ENCODE measurements at places on chromosomes 3 and 15.

GRCh38 chr3:50238549-50239026, 2.6 kb downstream of the GNAI2 start:
- peak; percentile 49 for DNase-seq

DNA sequence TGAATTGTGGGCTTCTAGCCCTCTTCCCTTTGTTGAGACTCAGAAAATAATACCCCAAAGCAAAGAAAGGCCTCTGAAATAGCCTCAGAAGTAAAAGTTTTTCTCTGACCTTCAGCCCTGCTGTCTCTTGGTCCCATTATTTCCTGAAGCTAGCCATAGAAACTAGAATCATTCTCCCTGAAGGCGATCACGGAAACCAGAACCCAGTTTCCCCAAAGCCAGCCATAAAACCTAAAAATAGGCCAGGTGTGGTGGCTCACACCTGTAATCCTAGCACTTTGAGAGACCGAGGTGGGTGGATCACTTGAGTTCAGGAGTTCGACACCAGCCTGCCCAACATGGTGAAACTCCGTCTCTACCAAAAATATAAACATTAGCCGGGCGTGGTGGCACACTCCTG, 27.2 kb downstream of the EXD1 start:
- no peak for DNase-seq

GRCh38 chr3:112813016-112813415, 33.6 kb downstream of the CD200R1L start:
- no peak for DNase-seq

- no peak for DNase-seq
Measured at GRCh38 chr3:182438398-182438797, 354.9 kb upstream of the ATP11B start.

DNA sequence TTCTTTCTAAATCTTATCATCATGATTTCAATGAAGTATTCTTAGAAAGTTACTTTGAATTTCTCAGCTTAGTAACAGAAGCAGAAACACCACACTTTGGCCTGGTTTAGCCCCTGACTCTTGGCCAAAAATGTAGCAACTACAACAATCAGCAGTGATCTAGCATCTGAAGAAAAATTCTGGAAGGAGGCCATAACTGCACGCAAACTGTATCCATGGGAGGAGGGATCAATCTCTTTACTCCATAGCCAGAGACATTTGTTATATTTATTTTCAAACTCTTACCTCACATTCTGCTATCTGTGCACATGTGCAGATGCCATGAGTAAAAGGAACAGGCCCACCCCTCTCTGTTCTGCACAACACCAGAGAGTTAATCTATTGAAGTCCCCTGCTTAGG, 251.0 kb upstream of the P2RY1 start:
- DNase-seq: no peak

DNA sequence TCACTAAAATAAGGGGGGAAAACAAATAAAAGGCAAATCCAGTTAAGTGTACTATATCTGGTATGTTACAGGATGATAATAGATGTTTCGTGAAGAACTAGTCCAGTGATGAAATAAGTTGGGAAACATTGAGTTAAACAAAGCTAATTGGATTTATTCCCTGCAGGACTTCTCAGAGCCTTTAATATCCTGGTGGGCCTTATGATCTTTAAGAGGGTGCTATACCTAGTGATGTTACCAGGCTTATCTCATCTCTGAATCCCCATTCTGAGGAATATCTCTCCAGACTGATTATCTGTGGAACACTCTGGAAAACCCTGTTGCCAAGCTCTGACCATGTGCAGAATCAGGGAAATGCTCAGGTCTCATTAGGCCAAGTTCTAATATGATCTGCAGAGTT, 54.8 kb upstream of the POMGNT2 start:
- DNase-seq: no peak

DNA sequence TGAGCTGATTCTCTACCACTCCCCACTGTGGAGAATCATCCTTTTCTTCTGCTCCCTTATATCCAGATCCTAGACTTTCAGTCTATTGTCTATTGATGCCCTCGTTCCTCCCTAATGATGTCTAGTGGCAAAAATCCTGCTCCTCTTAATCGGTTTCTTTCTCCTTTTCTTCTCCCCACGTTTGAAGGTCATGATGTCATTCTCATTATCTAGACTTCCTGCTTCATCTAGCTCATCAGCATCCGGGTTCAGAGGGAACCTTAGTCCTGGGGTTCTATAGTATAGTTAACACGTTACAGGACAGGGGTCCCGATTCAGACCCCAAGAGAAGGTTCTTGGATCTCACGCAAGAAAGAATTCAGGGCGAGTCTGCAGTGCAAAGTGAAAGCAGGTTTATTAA, 14.9 kb upstream of the ALDH1A2 start:
- no peak for DNase-seq

- DNase-seq: no peak
Measured at GRCh38 chr3:4821975-4822374, 157.3 kb upstream of the BHLHE40 start.

- no peak for DNase-seq
Measured at GRCh38 chr3:143529018-143529478, 319.2 kb downstream of the SLC9A9 start.

- DNase-seq: peak; percentile 4
Measured at GRCh38 chr3:128867200-128868125, 12.0 kb upstream of the ACAD9 start.

DNA sequence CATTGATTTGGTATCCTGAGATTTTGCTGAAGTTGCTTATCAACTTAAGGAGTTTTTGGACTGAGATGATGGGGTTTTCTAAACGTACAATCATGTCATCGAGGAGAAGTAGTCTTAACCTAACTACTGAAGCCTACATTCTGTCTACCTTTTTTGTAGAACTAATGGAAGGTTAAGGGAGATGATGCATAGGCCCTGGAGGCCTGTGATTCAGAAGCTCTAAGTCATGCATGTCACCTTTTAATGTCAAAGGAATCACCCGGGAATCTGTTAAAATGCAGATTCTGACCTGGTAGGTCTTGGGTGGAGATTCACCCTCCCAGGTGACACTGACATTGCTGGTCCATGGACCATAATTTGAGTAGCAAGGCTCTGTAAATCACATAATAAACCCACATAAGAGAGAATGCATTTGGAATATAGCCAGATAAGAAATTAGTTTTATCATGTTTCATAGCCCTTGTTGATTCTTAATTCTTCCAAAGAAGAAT, 64.9 kb downstream of the GHSR start:
- no peak for DNase-seq

- no peak for DNase-seq
Measured at GRCh38 chr3:110650741-110651140, 420.9 kb upstream of the NECTIN3 start.

DNA sequence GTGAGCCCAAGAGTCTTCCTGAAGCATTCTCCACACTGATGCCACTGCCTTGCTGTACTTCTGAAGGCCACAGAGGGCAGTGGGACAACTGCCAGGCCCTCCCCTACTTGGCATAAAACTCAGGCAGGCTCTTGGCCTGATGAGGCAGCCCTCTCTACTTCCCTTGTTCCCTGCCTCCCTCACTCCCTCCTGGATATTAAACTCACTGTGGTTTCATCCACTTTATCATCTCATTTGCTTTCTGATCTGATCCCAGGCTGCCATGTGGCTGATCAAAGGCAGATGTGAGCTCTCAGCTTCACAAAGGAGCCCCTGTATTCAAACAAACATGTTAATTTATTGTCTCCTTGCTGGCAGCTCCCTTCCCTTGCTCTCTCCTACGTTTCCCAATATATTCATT, 533.5 kb downstream of the IGSF11 start:
- DNase-seq: no peak

DNA sequence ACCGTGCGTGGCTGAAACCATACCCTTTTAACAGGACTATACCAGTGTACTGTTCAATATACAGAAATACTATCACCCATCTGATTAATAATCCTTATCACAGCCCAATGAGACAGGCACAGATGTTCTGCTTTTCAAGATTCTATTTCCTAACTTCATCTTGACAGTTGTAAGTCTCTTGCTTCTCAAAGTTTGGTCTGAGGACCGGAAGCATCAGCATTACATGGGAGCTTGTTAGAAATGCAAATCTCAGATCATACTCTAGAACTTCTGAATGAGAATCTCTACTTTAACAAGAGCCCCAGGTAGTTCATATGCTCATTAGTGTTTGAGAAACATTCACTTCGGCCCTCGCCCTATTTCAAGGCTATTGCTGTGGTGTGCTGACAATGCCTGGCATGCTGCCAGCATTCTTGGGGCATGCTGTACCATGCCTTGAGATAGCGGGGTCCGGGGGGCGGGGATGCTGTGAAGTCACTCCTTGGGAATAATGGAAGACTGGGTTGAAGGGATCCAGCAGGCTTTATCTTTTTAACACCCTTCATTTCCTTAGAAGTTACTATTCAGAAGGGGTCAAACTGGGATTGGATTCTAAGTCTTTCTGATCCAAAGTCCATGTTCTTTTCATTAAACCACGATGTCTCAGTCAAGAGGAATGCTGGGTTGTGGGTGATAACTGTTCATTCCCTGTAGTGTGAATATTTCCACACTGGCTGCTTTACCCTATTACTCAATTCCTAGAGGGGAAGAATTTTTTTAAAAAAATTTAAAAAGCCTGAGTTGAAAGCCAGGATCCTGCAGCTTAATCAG, 194.7 kb downstream of the LPP start:
- peak; percentile 95 for DNase-seq

DNA sequence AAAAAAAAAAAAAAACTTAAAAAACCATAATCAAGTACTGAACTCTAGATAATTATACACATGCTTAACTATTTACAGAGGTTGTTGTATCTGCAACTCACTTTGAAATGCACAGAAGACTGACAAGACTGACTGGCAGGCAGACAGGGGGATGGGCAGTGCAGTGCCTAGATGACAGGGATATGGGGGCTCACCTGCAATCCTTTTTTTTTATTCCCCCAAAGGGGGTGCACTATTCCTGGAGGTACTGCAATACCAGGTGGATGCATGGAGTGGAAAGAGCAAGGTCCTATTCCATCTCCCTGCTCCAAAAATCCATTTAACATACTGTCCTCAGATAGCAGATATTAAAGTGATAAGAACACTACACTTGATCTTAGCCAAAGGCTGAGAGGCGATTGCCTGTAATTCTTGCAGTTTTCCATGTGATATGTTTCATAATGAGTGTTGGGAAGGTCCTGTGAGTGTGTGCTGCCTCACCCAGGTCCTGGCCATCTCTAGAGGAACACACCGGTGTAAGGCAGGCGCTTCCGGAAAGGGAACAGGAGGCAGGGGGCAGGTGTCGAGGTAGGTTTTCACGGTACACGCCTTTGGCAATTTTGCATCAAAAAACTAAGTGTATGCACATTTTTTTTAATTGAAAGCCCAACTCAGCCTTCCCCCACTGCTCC, 22.7 kb downstream of the SEC61A1 start:
- peak; percentile 27 for DNase-seq

DNA sequence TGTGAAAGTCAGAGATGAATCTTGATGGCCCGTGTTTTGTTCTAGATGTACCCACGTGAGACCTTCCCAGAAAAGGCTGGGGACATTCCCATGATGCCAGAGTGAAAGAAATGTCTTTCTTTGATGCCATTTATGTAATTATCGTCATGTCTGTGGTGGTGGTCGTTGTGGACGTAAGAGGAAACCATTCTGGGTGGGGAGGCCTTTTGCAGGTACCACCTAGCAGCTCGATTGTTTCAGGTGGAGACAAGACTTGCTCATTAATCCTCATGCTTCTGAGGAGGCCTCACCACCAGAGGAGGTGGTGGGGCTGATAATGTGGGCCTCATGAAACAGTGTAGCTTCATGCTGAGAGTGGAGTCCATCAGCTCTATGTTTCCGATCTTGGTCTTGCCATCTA, 58.1 kb upstream of the USP3 start:
- no peak for DNase-seq

DNA sequence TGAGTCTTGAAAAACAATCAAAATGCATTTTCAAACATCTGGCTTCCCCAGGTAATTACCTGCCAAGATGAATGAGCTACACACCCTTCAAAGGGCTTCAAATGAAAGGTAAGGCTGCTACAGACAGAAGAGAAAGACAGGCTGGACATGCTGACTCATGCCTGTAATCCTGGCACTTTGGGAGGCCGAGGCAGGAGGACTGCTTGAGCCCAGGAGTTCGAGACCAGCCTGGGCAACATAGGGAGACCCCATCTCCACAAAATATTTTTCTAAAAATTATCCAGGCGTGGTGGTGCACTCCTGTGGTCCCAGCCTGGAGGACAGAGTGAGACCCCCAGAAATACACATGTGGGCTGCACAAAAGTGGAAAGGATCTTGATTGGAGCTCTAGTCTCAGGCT, 14.5 kb upstream of the ZFYVE19 start:
- DNase-seq: no peak

- DNase-seq: no peak
Measured at GRCh38 chr15:40337597-40337996, 3.1 kb downstream of the CCDC9B start.

- no peak for DNase-seq
Measured at GRCh38 chr3:73954506-73954905, 329.8 kb upstream of the PDZRN3 start.

DNA sequence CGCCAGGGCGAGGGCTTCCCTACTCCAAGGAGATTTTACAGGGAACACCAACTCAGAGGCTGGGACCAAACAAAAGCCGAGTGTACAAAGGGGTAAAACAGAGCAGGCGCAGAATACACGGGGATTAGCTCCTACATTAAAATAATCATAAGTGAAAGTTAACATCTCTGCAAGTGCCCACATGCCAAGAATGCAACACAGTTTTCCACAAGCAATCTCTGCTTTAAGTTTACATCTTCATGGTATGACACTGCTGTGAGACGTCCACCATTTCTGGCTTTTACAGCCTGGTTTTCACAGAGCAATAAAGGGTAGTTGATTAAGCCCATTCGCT, 500 bp upstream of the VGLL3 start:
- no peak for DNase-seq

GRCh38 chr3:112411425-112411824, 78.5 kb downstream of the CD200 start:
- peak; percentile 36 for DNase-seq

- DNase-seq: peak; percentile 77
Measured at GRCh38 chr3:27686642-27687041, 35.5 kb downstream of the EOMES start.

DNA sequence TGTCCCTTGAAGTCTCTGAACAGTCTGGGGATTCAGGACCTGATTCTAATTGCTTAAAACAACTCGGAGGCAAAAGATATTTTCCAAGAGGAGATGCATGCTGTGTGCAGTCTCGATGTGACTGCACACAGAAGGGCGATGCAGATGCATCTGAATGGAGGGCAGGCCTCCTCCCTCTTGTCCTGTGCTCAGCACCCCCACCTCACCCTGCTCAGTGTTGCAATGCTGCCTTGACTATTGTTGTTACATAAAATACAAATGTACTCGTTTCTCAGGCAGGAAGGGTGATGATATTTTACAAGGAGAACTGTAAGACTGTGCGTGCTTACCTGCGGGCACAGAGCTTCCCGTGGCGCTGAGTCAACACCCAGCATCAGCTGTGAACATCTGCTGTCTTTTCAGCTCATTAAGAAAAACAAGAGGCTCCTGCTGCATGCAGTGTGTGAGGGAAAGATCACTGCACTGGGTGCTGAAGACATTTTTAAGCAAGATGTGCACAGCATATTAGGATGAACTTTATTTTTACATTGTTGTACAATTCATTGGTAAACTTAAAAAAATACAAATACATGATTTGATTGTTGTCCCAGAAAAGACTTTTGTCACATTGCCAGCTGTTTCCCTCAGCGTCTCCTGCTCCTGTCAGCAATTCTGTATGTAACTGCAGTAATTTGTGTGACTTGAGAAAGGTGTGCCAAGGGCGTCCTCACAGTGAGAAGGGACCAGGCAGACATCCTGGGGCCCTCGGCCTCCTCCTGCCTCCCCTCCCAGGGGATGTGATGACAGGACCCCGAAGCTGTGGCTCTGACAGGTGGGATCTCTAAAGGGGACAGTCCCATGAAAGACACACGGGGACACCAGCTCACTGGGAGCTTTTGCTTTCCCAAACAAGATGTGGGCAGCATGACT, 56.3 kb upstream of the RPL32 start:
- peak; percentile 29 for DNase-seq

- DNase-seq: peak; percentile 92
Measured at GRCh38 chr15:44536302-44536961, 515 bp upstream of the EIF3J start.
